ENCODE measurements at places on chromosomes 2 and 18.

DNA sequence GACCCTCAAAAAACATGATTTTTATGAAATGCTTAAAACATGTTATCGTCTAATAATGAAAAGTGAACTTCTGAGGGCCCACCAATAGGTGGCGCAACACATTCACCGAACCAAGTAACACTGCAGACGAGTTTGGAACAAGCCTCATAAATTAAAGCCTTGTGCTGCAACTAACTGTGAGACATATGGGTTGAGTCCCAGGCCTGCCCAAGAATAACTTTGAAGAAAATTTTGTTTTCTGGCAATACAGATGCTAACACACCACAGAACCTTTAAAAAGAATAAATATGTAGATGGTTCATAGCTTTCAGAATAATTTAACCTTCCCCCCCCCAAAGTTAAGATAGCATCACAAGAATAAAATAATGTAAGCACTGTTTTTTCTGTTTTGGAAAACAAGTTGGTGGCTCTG is 285.9 kb downstream of the RNF144A start:
- H3K27me3 ChIP-seq, result no peaks in the 10 kb centered on the region
- H3K27ac ChIP-seq, result no peak overlapping the region
- DNase-seq, result peak; percentile 74
- no peaks in the 10 kb centered on the region for H3K36me3 ChIP-seq
- H3K4me3 ChIP-seq, result no peak overlapping the region
- peaks cover 11% of the 10 kb centered on the region for H3K4me1 ChIP-seq

DNA sequence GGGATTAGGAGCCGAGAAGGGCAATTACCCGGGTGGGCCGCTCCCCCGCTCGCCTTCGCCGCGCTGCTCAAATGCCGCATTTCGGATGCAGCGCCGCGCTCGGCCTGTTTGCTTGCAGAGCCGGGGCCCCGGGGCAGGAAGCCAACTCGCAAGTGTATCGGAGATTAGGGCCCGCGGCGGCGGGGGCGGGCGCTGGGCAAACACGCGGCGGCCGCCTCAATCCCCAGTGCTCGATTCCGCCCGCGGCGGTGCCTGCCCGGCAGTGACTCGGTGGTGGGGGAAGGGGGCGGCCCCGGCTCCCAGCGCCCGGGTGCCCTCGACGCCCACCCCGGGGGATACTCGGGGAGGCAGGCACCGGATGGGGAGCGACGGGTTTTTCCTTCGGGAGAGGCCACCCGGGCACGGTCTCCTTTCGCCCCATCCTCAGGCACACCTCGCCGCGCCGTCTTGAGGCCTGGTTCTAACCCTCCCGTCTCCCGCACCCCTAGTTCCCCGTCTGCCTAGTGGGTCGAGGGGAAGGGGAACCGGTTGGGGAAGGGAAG is 26.6 kb upstream of the NOTO start:
- peak overlapping the region; percentile 83 for H3K4me3 ChIP-seq
- peaks cover 84% of the 10 kb centered on the region for H3K27me3 ChIP-seq
- H3K27ac ChIP-seq, result no peak overlapping the region
- peak; percentile 82 for DNase-seq
- H3K4me1 ChIP-seq, result peaks cover 17% of the 10 kb centered on the region

- peaks cover 12% of the 10 kb centered on the region for H3K36me3 ChIP-seq
- H3K4me3 ChIP-seq, result no peak overlapping the region
- H3K4me1 ChIP-seq, result no peaks in the 10 kb centered on the region
- no peak for DNase-seq
- H3K27me3 ChIP-seq, result no peaks in the 10 kb centered on the region
Measured at GRCh38 chr2:152762202-152762601, 43.8 kb downstream of the ARL6IP6 start.

DNA sequence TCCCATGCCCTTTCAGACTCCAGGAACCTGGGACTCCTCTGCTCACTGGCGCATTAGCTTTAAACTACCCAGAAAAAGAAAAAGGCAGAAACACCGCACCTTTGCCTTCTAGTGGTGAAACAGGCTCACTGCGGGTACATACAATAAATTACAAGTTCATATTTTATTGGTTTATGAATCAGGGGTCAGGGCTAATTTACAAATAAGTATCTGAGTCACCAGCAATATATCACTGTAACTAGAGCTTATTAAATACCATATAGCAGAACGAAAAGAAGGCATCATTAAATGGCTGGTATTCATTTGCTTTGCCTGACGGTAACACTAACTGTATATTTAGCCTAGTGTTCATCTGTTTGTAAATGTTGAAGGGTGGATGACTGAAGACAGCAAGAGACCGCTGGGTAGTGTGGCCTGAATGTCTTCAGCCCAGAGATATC is 26.9 kb upstream of the DTNB start:
- H3K4me1 ChIP-seq, result peaks cover 14% of the 10 kb centered on the region
- H3K36me3 ChIP-seq, result no peaks in the 10 kb centered on the region
- H3K4me3 ChIP-seq, result no peak overlapping the region
- H3K27ac ChIP-seq, result no peak overlapping the region
- H3K27me3 ChIP-seq, result no peaks in the 10 kb centered on the region
- peak; percentile 76 for DNase-seq

DNA sequence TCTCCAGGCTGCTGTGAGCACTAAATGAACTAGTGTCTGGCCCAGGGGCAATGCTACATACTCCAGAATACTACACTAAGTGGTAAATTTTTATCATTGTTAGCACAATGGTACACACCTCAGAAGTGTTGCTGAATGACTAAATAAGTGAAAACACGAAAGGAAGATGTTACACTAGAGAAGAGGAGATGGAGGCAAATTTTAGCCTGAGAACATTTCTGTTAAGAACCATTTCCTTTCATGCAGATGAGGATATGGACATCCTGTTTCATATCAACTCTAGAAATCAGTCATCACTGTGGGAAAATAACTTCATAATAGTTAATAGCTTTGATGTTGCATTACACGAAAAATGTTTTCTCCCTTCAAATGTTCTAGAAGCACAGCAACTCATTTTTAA is 117.6 kb upstream of the STK17B start:
- H3K27ac ChIP-seq, result no peak overlapping the region
- H3K36me3 ChIP-seq, result no peaks in the 10 kb centered on the region
- H3K4me1 ChIP-seq, result no peaks in the 10 kb centered on the region
- H3K4me3 ChIP-seq, result no peak overlapping the region

DNA sequence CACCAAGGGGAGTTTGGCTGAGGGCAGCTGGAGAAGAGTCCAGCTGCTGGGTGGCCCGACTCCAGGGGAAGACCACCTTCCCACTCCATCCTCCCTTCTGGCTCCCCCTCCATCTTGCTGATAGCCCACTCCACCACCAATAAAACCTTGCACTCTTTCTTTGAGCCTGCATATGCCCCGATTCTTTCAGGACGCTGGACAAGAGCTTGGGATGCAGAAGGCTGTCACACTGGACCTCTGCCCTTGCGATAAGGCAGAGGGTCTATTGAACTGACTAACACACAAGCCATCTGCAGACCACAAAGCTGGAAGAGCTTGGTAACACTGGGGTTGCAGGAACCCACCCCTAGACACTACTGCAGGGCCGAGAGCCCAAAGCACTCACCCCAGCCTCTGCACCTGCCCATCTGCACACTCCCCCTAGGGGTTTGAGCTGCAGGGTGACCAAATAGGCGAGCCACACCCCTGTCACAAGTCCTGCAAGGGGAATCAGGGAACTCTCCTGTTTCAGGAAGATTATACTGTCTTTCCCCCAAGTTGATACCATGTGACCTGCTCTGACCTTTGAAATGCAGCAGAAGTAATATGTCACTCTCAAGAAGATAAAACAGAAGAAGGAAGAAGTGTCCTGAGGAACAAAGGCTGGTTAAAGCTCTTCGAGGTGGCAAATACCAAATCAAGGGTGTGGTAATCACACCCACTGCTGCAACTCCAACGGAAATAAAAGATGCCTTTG is 70.5 kb downstream of the SMAD4 start:
- H3K36me3 ChIP-seq, result no peaks in the 10 kb centered on the region
- H3K27ac ChIP-seq, result no peak overlapping the region
- H3K4me1 ChIP-seq, result no peaks in the 10 kb centered on the region
- DNase-seq, result peak; percentile 14
- no peaks in the 10 kb centered on the region for H3K27me3 ChIP-seq

DNA sequence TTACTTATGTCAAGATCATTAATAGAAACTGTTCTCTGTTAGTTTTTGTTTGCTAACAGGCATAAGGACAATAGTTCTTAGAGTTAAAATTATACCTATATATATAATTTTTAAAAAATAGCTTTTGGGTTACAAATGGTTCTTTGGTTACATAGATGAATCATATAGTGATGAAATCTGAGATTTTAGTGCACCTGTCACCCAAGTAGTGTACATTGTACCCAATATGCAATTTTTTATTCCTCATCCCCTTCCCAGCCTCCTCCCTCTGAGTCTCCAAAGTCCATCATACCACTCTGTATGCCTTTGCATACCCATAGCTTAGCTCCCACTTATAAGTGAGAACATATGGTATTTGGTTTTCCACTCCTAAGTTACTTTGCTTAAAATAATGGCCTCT is 26.4 kb downstream of the SLC4A1AP start:
- no peak overlapping the region for H3K27ac ChIP-seq
- H3K27me3 ChIP-seq, result no peaks in the 10 kb centered on the region
- H3K36me3 ChIP-seq, result peaks cover 7% of the 10 kb centered on the region
- no peak overlapping the region for H3K4me3 ChIP-seq
- DNase-seq, result no peak

GRCh38 chr2:70937866-70938585 is 2.3 kb downstream of the ATP6V1B1 start:
- H3K27ac ChIP-seq, result no peak overlapping the region
- peak; percentile 51 for DNase-seq
- H3K27me3 ChIP-seq, result peaks cover 59% of the 10 kb centered on the region
- H3K4me3 ChIP-seq, result no peak overlapping the region
- H3K36me3 ChIP-seq, result no peaks in the 10 kb centered on the region

DNA sequence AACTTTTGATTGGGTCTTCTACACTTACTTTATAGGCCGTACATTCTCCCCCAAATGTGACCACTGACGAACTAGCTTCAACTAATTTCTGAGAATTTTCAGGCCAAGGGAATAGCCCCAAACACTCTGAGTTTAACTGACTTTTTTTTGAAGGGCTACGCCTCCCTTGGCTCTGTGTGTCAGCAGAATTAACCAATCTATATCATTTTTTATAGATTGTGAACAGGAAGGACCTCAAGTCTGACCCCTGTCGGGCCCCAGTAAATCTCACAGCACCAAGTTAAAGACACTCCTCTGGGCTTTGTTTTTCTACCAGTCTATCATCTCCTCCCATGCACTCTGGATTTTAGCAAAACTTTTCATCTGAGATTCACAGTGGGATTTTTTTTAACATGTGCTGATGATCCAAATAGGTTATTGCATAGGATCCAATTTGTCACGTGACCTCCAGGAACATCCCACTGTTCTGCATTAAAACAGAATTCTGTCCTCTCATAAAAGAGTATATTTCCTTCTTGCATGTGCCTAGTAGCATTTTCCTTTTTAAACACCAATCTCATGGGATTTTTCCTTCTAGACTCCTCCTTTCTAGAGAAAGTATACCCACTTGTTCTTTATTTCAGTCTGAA is 307.1 kb downstream of the OSR1 start:
- no peak for DNase-seq
- H3K27ac ChIP-seq, result no peak overlapping the region
- H3K27me3 ChIP-seq, result no peaks in the 10 kb centered on the region
- H3K4me3 ChIP-seq, result no peak overlapping the region
- H3K4me1 ChIP-seq, result no peaks in the 10 kb centered on the region

DNA sequence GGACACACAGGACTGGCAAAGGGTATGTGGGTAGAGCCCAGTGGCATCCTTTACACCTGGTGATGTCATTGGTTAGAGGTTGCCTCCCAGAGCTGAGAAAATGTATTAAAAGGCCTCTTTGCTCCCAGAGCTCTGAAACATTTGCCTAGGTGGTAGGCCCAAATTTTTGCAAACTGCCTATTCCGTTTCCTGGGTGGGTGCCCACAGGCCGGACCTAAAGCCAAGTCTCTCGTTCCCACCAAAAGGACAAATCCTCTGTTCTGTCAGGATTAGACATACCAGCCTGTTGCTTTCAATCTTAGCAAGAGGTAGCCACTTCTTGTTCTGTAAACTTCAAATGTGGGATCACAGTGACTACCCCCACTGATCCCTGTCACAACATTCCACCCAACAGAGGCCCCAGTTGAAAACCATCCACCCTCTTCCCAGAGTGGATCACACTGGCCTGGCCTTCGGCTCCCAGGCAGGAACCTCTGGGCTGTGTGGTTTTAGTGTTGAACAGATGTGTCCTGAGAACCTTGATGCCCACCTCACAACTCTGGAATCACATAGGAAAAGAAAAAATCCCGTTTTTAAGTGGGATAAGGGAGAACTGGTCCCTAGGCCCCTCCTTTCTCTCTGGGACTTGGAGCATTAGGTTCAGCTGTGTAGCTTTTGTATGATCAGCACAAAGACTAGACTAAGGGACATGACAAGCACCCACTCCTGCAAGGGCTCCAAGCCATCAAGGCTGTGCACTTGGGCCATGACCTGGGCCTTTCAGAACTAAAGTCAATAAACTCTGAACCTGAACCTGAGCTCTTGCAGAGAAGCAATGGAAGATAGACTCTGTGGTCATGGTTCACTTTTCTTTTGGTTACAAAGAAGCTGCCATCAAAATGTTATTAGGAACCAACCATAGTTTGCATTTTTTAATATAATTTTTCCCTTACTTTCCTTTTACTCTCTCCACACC is 211.3 kb downstream of the CYP26B1 start:
- no peak for DNase-seq
- no peaks in the 10 kb centered on the region for H3K27me3 ChIP-seq
- H3K36me3 ChIP-seq, result no peaks in the 10 kb centered on the region
- H3K27ac ChIP-seq, result no peak overlapping the region
- H3K4me1 ChIP-seq, result no peaks in the 10 kb centered on the region

- H3K4me1 ChIP-seq, result peaks cover 6% of the 10 kb centered on the region
- no peaks in the 10 kb centered on the region for H3K27me3 ChIP-seq
- no peak overlapping the region for H3K4me3 ChIP-seq
- no peaks in the 10 kb centered on the region for H3K36me3 ChIP-seq
- H3K27ac ChIP-seq, result no peak overlapping the region
Measured at GRCh38 chr2:162153608-162154224, 1.7 kb upstream of the GCG start.

DNA sequence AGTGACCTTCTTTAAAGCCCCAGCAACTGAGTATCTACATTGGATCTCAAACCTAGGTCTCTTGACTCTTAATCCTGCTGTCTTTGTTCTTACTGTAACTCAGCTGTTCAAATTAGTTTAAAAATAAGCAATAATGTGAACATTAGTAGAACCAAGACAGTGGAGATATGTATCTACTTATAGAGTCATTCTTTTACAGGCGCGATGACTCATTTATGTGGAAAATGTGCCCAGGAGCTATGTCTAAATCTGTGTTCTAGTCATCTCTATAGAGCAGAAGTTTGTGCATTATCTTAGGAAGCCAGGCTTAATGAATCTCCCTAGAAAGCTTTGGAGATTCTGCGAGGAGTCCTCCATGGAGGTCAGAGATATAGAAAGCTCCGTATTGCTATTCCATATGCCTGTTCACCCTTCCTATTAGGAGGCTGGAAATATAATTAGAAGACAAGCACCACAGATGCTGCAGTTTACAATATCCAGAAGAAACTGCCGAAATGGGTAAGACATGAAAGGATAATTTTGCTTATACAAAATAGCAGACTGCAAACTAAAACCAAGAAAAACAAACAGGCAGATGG is 211.6 kb downstream of the TRIB2 start:
- peaks cover 19% of the 10 kb centered on the region for H3K4me1 ChIP-seq
- no peak overlapping the region for H3K27ac ChIP-seq
- H3K4me3 ChIP-seq, result no peak overlapping the region
- H3K27me3 ChIP-seq, result no peaks in the 10 kb centered on the region
- no peak for DNase-seq
- no peaks in the 10 kb centered on the region for H3K36me3 ChIP-seq
